Amygdala (tissue), 56 donors: ENCODE measurements at places on chromosomes 5 and 9.

DNA sequence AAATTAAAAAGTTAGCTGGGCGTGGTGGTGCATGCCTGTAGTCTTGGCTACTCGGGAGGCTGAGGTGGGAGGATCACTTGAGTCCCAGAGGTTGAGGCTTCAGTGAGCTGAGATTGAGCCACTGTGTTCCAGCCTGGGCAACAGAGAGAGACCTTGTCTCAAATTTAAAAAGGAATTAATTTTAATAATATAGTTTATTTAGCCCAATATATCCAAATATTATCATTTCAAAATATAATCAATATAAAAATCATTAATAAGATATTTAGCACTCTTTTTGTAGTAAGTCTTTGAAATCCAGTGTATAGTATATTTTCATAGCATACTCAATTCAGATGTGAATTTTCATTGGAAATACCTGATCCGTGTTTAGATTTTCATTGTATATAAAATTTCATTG is 43.2 kb upstream of the ORM1 start:
- no peak for DNase-seq

GRCh38 chr5:142073362-142073988 is 35.1 kb upstream of the NDFIP1 start:
- no peak for DNase-seq

DNA sequence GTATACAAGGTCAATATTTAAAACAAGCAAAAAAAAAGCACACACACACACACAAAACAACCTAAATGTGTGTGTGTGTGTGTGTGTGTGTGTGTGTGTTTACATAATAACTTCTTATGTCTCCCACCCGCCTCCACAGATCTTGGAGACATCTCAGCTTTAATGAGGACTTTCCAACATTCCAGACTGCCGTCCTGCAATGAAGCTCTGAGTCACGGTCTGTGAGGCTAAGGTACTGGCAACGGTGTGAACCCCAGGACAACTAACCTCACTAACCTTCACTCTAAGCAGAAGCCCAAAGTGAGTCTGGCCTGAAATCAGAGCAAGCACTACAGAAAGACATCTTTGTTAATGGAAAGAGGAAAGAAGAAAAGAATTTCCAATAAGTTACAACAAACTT is 22.3 kb downstream of the ZNF474 start:
- no peak for DNase-seq

- no peak for DNase-seq
These were observed 35.2 kb upstream of the PLEKHG4B start for GRCh38 chr5:56561-57290.

- no peak for DNase-seq
These were observed 10.8 kb downstream of the MAPKAP1 start for GRCh38 chr9:125696106-125696647.
